Dermis blood vessel endothelial cell (primary cell): ENCODE measurements at places on chromosomes 7 and 10. TPM values are rescaled to one million over a fixed set of nuclear protein-coding genes. Genes with fewer than 3 reads are reported as not detected.
A peak's percentile ranks its signal among the peaks of the same experiment; 100 is the strongest.

The PTN gene
- under 0.01 TPM in 1 of 2 replicates, not detected in the other for total RNA-seq

The OR2A7 gene
- 0.05 TPM in 1 of 2 replicates, not detected in the other for total RNA-seq

The CALCR gene
- not detected in 2 replicates for total RNA-seq

The SPDYE11 gene
- total RNA-seq: not detected in 2 replicates

The C10orf62 gene
- 0.09 and 0.34 TPM in 2 replicates for total RNA-seq

The TMEM184A gene
- total RNA-seq: under 0.01 and 0.05 TPM in 2 replicates

The UTF1 gene
- total RNA-seq: not detected in 2 replicates

The COL13A1 gene
- total RNA-seq: 5.3 and 6.6 TPM in 2 replicates

The SLC13A1 gene
- not detected in 2 replicates for total RNA-seq

The ABCC2 gene
- total RNA-seq: 0.79 and 1.5 TPM in 2 replicates

DNA sequence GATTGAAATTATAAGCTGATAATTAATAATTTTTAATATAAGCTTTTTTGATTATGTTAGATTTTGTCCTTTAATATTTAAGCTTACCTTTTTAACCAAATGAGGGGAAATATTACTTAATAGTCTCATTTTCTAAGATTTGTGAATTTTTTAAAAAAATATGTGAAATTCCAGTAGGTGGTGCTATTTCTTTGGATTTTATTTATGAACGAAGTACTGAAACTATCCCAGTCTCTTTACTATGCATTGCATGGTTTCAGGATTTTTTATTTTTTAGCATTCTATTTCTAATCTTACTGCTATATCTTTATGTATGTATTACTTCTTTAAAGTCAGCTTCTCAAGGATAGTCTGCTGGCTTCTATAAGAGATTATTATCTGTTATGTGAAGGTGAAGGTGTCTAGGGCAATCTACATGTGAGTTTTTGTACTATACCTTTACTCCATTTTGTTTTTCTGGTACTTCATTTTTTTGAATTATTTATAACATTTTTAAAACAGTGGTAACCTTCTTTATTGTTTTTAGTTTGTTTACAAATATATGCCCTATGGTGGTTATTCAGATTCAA is 78.3 kb downstream of the ATRNL1 start:
- peak; percentile 14 for DNase-seq

DNA sequence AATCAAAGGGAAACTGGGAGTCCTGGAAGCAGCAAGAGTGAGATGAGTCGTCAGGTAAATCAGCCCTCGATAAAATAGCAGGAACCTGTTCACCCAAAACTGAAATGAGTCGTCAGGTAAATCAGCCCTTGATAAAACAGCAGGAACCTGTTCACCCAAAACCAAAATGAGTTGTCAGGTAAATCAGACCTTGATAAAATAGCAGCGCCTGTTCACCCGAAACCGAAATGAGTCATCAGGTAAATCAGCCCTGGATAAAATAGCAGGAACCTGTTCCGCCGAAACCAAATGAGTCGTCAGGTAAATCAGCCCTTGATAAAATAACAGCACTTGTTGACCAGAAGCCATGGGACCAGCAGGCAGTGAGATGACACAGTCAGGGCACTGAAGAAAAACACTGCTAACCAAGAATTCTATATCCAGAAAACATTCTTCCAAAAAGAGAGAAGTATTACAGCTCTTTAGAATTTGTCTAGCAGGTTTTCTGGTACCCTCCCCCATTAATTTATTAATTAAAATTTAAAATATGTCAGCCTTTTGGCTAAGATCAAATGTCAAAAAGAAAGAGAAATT is 3.4 kb upstream of the CYP2E1 start:
- no peak for DNase-seq

DNA sequence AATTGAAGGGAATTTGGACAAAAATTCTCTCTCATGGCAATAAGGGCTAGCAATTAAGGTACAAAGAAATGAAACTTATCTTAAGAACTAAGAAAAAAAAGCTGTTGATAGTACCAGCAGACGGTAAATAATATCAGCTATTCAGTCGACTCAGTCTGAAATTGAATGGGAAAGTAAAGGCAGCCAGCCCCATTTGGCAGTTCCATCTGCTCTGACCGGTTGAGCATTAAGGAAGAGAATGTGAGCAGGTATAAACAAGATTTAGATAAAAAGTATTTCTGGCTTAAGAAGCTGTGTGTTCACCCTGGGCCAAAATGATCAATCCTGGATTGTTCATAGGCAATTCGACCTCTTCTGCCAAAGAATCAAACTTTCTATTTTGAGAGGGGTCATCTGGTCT is 154.6 kb upstream of the NPVF start:
- no peak for DNase-seq

DNA sequence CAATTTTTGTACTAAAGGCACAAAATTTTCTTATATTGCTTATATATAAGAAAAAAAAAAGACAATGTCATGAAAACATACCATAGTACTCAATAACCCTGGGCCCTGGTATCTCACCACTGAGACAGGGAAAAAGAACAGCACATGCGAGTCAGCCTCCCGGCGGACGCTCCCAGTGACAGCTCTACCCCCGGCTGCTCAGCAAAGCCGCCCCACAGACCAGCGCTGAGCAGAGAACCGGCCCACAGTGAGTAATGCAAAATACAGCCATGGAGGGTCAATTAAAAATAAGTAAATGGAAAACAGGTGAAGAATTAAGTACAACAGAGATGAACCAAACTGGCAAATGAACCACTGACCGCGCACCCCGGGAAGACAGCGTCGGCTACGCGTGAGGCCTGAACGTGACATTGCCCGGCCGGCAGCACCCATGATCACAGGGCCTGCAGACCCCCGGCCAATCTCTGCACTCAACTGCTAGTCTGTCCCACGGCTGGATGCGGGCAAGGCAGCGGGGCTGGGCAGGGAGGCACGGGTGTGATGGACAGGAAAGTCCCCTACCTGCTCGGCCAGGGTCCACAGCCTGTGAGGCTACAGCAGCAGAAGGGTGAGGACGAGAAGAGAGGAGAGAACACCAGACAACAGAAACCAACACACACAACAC is 175.9 kb downstream of the ZMYND11 start:
- DNase-seq: no peak

GRCh38 chr7:2680792-2681490 is 7.1 kb upstream of the AMZ1 start:
- DNase-seq: peak; percentile 86

GRCh38 chr7:156640949-156641485 is 443 bp downstream of the RNF32 start:
- peak; percentile 40 for DNase-seq

GRCh38 chr10:73641328-73642060 is at the start of gene MYOZ1:
TSS of gene MYOZ1 (minus strand) at chr10:73641474. CDS start at chr10:73640017, 1,457 bp downstream.
- no peak for DNase-seq

DNA sequence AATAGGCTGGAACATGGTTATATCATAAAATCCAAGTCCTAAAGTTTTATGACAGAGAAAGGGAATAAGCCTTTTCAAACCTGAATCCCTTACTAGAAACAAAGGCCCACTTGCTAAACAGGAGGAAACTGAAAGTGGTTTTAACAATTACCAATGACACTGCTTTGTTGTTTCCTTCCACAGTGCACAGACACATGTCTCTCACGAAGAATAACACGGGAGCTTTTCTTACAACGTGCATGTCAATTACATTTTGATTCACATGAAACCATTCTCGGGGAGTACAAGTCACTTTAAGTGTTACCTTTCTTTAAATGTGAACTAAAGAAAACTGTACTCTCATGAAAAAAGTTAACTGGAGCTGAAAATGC is 1.4 kb downstream of the MRPS33 start:
- no peak for DNase-seq

DNA sequence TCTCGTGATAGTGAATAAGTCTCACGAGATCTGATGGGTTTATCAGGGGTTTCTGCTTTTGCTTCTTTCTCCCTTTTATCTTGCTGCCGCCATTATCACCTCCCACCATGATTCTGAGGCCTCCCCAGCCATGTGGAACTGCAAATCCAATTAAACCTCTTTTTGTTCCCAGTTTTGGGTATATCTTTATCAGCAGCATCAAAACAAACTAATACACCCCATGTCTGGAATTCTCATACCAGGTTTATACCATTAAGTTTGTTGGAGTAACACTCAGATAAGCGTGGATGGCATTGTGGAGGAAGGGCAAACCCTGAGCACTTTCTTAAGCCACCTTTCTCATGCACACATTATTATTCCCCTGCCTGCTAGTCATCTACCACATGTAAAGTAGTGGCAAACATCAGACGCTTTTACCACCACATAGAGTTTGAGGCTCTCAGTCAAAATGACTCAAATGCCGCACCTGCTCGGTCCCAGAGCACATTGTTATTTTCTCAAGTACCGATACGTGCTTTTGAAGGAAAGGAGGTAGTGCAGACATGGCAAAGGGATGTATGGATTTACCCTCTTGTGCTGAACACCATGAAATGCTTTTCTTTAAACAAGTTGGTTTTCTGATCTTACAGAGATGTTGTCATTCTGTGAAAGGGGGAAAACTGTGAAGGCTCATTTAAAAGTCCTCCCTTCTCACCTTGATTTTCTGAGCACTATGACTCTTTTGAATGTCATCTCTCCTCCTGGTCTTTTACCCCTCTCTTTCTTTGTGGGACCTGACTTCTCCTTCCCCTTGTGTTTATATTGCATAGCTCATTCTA is 429.7 kb downstream of the EXOC4 start:
- no peak for DNase-seq

GRCh38 chr10:124222318-124222987 is 129.1 kb upstream of the CHST15 start:
- peak; percentile 18 for DNase-seq

DNA sequence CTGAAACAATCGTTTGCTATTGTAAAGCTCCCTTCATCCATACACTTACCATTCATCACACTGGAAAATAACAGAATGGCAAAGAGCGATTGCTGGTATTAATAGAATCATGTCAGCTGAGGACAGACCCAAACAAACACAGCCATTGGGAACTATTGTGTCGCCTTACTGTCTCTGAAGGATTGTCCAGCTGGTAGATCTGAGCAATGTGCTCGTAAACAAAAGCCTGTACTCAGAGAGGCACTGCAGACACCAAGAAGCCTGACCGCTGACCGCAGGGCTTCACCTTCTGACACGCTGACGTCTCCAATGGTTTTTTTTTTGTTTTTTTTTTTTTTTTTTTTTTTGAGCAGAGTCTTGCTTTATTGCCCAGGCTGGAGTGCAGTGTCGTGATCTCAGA is 151.0 kb upstream of the FRMD4A start:
- no peak for DNase-seq

DNA sequence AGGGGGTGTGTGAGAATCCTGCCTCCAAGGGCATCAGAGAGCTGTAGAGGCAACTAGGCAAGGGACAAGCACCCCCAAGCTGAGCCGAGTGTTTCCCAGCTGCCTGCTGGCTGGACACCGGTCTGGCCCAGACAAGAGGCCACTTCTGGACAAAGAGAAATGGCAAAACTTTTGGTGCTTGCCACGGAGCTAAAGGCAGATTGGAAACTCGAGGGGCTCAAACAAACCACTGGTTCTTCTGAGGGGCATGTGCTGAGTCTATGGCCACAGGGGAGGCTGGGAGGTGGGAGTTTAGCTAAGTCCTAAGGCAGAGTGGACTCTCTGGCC is 66.5 kb upstream of the INPP5A start:
- DNase-seq: no peak

- DNase-seq: no peak
Measured at GRCh38 chr7:46157931-46158330, 236.9 kb upstream of the IGFBP3 start.

GRCh38 chr7:40525764-40526163 is 391.0 kb downstream of the SUGCT start:
- no peak for DNase-seq

- peak; percentile 93 for DNase-seq
Measured at GRCh38 chr7:1123715-1124114, 35.8 kb downstream of the GPER1 start.

GRCh38 chr10:71150796-71151195 is 61.6 kb upstream of the UNC5B start:
- no peak for DNase-seq

- DNase-seq: no peak
Measured at GRCh38 chr7:37372750-37373149, 75.9 kb downstream of the ELMO1 start.

GRCh38 chr7:31683445-31684225 is 3.4 kb upstream of the PPP1R17 start:
- no peak for DNase-seq

GRCh38 chr7:127755521-127755920 is 103.5 kb downstream of the SND1 start:
- DNase-seq: no peak

DNA sequence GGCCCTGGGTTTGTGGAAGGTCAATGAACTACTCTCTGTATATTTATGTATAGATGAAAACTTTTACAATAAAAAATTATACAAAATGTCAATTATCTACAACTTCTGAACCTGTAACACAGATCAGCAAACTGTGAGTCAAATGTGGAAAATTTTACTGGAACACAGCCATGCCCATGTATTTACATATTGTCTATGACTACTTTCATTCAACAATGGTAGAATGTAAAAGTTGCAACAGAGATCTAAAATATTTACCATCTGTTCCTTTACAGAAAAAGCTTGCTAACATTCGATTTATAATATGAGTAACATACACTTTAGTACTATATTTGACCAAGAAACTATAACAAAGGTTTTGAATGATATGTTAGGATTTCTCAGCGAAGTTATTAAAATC is 481.6 kb downstream of the PARD3 start:
- no peak for DNase-seq

GRCh38 chr10:7272008-7272407 is 138.8 kb downstream of the SFMBT2 start:
- no peak for DNase-seq

DNA sequence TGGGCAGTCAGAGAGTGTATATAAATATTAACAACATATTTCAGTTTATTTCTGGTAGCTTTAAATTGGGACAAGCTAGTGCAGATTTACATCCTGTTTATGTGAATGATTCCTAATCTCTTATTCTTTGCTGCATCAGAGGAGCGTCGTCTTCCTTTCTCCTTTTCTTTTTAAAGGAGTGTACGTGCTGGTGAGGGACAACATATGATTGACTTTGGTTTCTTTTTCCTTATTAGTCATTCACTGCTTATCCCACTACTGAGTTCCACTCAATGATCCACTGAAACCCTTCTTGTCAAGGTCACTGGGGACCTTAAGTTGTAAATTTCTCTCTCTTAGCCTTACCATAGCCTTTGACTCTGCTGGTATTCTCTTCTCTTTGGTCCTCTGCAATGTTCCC is 116.3 kb downstream of the EXOC4 start:
- DNase-seq: no peak

DNA sequence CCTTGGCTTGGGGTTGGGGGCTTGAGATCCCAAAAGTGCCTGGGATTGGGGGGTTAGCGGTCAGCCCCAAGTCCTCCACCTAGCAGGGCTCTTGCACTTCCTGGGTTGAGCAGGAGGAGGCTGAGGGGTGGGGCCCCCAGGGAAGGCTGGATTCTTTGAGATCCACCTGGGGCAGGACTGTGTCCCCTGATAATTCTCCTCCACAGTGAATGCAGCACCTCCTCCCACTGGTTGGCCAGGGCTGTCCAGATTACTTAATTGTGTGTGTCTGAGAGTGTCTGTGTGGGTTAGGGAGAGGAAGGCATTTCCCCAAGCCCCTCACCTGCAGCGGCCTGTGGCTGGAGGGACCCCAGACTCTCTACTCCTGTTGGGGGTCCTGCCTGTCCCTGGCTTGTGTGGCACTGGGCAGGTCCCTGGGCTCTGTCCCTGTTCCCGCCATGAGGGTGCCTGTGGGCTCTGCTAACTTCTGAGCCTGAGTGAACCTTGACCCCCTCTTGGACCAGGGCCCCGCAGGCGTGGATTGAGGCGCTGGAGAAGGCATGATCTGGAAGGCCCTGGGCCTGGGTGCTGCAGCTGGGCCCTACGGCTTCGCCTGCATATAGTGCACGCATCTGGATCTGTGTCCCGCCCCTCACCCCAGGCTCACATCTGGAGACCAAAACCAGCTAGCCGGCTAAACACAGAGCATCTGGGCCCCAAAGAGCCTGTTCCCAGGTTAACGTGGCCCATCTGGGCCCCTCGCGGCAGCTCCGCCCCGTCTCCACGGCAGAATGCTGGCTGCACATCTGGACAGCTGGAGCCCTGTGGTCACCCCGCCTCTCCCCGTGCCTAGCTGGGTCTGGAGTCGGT is 10.4 kb downstream of the TMEM270 start:
- no peak for DNase-seq
